CD4-positive, alpha-beta T cell treated with Interleukin-4 for 4 hours (primary cell): ENCODE measurements at places on chromosomes 4 and X.

GRCh38 chr4:138728566-138728965 lies 287.0 kb upstream of the NOCT start:
- no peak for DNase-seq

- no peak for DNase-seq
Measured at GRCh38 chr4:1208970-1209704, 36.8 kb upstream of the SPON2 start.

DNA sequence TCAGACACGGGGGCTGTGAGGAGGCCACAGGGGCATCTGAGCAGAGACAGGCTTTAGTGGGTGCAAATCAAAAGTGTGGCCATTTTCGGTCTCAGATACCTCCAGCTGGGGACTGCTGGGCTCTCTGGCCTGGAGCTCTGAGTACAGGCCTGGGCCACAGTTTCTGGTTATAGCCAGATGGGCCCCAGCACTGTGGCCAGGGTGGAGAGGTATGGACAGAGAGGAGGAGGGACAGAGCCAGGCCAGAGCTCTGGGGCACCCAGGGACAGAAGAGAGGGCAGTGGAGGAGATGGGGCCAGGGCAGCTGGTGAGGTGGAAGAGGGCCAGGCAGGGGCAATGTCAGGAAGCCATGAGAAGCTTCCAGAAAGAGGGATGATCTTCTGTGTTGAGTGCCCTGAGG lies 20.1 kb downstream of the CCNQ start:
- DNase-seq: no peak

DNA sequence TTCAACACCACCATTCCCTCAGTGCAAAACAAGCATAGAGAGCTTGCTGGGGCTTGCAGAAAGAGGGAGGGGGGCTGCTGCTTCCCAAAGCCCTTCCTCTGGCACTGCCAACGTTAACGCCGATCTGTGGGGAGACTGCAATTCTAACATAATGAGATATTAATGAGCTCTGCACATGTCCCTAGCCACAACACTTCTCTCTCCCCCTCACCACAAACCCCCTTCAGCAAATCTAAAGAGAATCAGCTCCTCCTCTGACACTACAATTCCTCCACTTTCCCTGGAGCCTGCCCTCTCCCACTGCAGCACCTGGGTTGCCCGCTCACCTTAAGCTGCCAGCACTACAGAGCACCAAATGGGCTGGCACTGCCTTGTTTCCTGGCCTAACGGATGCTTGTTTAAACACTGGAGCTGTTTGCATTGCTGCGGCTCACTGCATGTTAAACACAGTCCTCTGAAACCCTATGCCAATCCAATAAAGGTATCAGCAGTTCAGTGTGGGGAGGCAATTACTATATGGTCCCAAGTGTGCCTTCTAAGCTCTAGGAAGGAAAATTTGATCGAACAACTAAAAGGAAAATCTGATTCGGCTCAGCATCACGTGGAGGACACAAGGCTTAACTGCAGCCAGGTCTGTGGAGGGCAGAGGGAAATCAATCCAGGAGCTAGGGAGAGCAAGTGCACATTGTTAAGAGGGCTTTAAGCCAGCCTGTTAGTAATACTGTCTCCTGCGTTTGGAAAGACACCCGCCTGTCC lies 232.4 kb downstream of the MAML3 start:
- no peak for DNase-seq

- DNase-seq: no peak
Measured at GRCh38 chr4:83753260-83753659, 217.4 kb downstream of the GPAT3 start.
